ENCODE measurements at places on chromosomes 16 and 17.
A peak's percentile ranks its signal among the peaks of the same experiment; 100 is the strongest.

DNA sequence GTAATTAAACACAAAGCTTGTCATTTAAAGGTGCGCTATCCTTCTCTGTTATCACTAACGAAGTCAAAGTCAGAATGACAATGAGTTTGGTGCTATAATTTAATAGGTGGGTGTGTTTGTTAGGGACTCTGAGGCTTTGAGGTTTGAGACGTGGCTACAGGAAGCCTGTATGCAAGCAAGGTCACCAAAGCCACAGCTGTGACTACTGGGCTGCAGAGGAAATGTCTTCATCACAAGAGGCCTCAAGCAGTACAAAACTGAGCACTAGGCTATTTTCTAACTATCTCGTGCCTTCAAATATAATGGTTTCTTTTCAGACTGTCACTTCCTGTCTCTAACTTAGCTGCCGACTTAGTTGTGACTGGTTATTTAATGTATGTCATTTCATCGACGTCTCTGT lies 141.2 kb downstream of the AATF start:
- DNase-seq = peak; percentile 53

GRCh38 chr17:45130681-45131615 lies 1.4 kb downstream of the PLCD3 start:
- no peak for DNase-seq

- DNase-seq = no peak
Observed at GRCh38 chr16:85577899-85578598, 35.1 kb upstream of the GSE1 start.

DNA sequence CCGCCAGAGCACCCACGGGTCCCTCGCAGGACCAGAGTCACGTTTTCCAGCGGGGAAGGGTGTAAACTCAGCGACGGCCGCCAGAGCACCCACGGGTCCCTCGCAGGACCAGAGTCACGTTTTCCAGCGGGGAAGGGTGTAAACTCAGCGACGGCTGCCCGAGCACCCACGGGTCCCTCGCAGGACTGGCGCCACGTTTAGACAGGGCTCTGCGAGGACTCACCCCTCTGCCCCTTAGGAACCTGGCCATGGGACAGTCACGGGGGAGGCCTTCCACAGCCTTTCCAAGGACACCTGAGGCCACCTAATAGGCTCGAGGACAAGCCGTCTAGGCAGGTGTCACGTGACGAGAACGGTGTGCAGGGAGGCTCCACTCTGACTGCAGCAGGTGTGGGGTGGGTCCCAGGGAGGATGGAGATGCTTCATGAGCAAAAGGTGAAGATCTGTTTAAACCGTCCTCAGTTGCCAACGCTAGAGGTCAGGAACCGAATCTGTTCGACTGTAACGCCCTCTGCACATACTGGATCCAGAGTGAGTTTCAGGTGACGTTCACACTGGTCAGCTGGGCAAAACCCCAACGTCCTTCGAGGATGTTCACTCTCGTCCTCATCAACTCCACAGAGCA lies 48.0 kb upstream of the METRNL start:
- no peak for DNase-seq

- DNase-seq = no peak
Observed at GRCh38 chr17:67680445-67681224, 37.1 kb upstream of the NOL11 start.

GRCh38 chr16:74892574-74893461 lies 92.1 kb downstream of the WDR59 start:
- DNase-seq = no peak

DNA sequence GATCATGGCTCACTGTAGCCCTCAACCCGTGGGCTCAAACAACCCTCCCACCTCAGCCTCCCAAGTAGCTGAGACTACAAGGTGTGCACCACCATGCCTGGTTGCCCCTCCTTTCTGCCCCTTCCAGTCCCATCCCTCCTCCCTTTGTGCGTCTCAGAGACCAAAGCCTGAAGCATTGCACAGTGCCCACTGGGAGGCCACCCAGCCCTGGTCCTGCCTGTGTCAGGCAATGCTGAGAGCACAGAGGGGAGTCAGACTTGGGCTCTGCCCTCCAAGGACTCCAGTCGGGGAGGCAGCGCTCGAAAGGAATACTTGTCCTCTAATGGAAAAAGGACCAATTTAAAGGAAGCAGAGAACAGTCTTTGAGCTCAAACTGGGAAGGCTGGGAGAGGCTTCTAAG lies 20.4 kb downstream of the RAI1 start:
- DNase-seq = no peak

DNA sequence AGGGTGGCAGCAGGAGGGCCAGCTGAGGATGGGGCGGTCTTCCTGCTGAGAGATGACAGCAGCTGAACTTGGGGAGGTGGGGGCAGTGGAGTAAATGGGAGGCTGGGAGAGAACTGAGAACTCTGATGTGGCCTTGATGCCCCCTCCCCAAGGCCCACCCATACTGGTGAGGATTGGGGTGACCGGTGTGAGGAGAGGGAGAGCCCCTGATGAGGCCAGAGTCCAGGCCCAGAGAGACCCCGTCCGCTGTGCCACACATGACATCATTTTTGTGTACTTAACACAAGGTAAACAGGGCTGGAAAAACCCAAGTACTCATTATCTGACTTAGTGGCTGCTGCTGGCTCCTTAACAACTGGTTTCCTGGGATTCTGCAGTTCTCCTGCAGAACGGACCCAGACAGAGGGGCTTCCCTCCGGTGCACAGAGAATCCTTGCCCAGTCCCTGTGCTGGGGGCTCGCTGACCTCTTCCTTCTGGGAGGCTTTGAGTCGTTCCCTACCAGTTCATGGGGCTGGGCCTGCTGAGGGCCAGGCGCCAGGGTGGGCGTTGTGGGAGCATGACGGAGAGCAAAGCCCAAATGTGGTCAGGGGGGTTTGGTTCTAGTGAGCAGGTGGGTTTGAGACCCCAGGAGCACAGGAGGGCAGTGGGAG lies 207.6 kb downstream of the RAB11FIP4 start:
- peak; percentile 6 for DNase-seq

DNA sequence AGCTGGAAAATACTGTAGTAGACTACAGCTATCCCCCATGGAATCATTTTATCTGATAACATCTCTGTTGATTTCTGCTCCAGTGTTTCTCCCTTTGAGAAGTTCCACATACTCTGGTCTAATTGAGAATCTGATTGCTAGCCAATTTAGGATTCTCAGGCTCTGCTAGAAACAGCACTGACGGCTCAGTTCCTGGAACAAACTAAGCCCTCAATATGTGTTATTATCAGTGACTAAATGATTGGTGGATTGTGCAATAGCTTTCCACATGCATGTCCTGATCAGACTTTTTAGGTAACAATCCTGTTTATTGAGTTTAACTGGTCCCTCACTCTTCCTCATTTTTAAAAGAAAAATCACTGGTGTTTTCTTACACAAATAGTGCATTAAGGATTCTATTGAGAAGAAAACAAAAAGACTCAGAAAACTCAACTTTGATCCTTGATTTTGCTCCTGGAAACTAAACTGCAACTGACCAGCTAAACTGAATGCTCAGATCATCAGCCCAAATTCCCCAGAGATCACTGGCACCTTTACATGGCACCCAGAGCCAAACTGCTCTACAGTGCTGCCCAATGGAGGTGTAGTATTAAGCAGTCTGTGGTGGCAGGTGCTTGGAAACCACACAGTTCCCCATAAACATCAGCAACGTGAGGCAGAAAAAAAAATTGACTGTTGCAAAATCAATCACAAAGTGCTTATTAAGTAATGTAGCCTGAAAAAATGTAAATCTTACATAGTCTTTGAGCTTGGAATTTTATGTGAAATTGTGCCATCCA lies 423.7 kb downstream of the TOX3 start:
- DNase-seq = no peak

DNA sequence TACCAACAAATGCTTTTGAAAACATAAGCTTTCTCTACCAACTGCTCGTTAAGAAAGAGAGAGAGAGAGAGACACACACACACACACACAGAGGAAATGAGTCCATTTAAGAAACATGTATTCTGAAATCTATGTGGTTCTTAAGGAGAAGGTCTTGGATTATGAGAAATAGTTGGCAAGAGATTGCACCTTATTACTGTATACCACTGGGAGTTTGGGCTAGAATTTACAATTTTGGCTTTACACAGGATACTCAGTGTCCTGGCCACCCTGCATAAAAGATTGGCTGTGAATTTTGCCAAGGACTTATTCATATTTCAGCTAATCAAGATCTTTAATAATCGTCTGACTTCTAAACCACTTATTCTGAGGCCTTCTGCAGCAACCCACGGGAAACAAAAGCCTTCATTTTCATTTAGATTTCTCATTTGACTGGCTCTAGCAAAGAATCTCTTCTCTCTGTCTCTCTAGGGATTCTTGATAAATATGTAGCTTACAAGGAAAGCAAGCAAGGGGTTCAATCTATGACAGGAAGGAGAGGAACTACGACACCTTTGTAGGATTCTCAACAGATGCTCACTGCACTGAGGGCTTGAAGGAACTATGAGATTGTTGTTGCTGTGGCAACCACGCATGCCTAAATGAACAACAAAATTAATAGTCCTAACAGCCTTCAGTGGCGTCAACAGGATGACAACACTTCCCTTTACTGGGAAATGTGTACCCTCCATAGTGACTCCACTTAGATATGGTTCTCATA lies 75.3 kb upstream of the GNAO1 start:
- no peak for DNase-seq

DNA sequence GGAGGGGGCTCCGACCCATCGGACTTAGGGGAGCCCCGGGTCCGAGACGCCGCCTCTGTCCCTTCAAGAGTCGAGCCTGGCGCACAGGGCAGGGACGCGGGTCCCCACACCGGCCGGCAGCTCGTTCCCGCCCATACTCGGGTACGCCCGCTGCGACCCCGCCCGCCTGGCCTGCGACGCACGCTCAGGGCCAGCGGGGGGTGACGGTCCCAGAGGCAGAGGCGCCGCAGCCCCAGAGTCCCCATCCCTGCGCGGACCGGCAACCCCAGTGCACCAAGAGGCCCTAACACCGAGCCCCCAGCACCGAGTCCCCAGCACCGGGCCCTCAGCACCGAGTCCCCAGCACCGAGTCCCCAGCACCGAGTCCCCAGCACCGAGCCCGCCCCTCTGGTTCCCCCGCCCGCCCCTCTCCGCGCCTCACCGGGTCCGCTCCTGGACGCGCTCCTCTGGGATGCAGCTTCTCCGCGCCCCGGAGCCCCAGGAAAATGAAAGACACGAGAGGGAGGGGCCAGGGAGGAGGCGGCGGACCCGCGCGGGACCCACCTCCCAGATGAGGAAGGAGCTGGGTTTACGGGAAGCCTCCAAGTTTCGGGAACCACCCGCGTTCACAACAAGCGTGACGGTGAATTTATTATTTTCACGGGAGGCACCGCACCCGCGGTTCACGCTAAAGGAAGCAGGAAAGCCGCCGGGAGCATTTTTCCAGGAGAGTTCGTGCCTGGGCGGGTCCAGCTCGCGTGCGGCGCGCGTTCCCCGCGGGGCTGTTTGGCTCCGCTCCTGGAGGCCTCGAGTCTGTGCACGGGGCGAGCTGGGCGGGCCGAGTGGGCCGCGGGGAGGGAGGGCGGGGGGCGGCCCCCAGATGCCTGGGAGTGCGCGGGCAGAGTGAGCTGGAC lies at the start of gene SECTM1:
Gene SECTM1 (minus strand): TSS at position 488 of the 893 bp plus-strand sequence. CDS start 6,526 bp downstream, outside the sequence.
- peak; percentile 46 for DNase-seq

GRCh38 chr16:17365211-17365541 lies 105.6 kb downstream of the XYLT1 start:
- DNase-seq = no peak

GRCh38 chr16:26889740-26890139 lies 177.0 kb upstream of the C16orf82 start:
- no peak for DNase-seq

GRCh38 chr17:14429084-14429483 lies 128.2 kb downstream of the HS3ST3B1 start:
- DNase-seq = no peak

- DNase-seq = no peak
Observed at GRCh38 chr17:82978765-82979349, 100.6 kb upstream of the METRNL start.

GRCh38 chr17:29847527-29848400 lies 82.3 kb downstream of the SSH2 start:
- no peak for DNase-seq

- DNase-seq = no peak
Observed at GRCh38 chr16:4367393-4367856, 4.2 kb upstream of the VASN start.

- no peak for DNase-seq
Observed at GRCh38 chr17:28170771-28171170, 128.3 kb downstream of the NLK start.

DNA sequence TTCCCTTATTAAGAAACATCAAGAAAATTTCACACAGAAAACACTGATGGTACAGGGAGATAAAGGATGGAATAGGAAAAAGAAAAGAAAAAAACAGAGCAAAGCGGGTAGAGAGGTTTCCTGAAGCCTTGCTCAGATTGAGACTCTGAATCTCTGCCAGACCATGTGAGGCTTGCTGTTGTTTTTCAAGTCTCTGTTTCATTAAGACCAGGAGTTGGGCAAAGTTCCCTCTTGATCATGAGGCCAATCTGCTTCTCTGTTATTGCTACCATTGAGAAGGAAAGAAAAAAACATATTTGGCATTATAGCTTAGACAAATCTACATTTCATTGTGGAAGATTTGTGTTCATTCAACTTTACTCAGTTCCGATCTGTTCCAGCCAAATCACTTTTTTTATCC lies 201.6 kb upstream of the SOX9 start:
- DNase-seq = peak; percentile 60

DNA sequence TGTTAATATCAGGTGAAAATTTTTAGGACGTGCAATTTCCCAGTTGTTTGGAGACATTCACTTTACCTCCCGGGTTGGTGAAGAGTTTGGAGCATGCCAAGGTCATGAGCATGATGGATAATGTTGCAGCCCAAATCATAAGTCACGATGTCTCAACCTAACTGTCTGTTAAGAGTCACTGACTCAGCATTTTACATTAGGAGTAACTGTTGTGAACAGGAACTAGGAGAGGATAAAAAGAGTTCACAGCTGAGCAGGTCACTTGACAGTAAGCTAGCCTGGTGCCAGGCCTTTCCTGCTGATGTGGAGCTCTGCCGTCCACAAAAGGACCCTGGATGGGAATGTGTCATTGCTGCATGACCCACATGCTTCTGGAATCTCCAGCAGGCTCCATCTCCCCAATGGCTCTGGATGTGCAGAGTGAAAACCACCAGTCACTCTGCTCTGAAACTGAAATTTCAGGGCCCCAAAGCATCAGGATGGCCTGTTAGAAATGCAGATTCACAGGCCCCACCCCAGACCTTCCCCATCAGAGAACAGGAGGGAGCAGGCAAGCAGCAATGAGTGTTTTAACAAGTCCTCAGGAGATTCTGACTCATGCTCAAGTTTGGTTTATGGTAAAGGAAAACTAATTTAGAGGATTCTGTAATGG lies 371.6 kb upstream of the MAF start:
- DNase-seq = no peak

DNA sequence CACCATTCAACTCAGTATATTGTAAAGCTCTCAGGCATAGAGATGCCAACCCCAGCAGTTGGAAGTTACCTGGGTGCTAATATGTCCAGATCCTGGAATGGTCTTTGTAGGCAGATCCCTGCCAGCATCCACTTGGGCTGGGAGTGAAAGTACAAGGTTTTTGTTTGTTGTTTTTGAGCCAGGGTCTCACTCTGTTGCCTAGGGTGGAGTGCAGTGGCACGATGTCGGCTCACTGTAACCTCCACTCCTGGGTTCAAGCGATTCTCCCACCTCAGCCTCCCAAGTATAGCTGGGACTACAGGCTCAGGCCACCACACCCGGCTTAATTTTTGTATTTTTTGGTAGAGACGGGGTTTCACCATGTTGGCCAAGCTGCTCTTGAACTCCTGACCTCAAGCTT lies 177.6 kb downstream of the IRF8 start:
- DNase-seq = peak; percentile 8

GRCh38 chr17:82245134-82246039 lies 16.5 kb downstream of the SLC16A3 start:
- DNase-seq = no peak

All from lung (tissue), 17 donors.